ENCODE measurements at places on chromosomes 7 and 10.
A peak's percentile ranks its signal among the peaks of the same experiment; 100 is the strongest.

- H3K36me3 ChIP-seq = no peaks in the 10 kb centered on the region
- no peak for DNase-seq
- no peaks in the 10 kb centered on the region for H3K4me1 ChIP-seq
- no peak overlapping the region for H3K4me3 ChIP-seq
- H3K27me3 ChIP-seq = no peaks in the 10 kb centered on the region
These were observed 78.7 kb upstream of the PPP2R2D start for GRCh38 chr10:131822013-131822691.

GRCh38 chr7:1640376-1641172 is 29.5 kb upstream of the ELFN1 start:
- H3K27ac ChIP-seq = no peak overlapping the region
- H3K27me3 ChIP-seq = peaks cover 13% of the 10 kb centered on the region
- H3K36me3 ChIP-seq = no peaks in the 10 kb centered on the region
- H3K4me3 ChIP-seq = no peak overlapping the region
- H3K4me1 ChIP-seq = no peaks in the 10 kb centered on the region
- no peak for DNase-seq

DNA sequence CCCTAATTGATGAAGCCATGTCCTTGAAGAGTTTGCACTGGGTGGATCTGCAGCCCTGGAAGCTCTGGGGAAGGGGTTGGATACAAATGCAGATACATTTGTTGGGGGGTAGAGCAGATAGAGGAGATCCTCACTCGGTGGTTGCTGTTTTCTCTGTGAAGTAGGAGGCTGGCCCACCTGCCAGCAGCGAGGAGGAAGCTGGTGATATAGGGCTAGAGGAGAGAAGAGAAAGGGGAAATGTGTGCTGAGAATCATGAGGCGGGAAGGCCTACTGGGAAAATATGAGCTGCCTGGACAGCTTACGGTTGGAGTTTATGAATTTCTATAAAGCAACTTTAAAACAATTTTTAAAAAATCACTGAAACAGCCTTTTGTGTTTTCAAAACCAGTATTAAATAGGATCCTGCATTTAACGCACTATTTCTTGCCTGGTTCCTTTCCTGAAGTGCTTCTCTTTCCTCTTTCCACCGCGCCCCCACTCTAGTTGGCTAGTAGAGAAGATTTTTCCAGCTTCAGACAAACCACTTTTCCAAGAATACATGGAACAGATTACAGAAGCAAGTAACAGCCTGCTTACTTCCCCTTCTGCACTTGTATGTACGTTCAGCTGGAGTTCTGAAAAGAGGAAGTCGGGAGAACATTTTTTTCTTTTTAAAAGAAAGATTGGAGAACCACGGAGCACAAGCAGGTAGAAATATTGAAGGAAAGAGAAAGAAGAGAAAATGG is 100.6 kb upstream of the GLCCI1 start:
- DNase-seq = no peak
- H3K27ac ChIP-seq = no peak overlapping the region
- H3K4me1 ChIP-seq = peaks cover 4% of the 10 kb centered on the region

DNA sequence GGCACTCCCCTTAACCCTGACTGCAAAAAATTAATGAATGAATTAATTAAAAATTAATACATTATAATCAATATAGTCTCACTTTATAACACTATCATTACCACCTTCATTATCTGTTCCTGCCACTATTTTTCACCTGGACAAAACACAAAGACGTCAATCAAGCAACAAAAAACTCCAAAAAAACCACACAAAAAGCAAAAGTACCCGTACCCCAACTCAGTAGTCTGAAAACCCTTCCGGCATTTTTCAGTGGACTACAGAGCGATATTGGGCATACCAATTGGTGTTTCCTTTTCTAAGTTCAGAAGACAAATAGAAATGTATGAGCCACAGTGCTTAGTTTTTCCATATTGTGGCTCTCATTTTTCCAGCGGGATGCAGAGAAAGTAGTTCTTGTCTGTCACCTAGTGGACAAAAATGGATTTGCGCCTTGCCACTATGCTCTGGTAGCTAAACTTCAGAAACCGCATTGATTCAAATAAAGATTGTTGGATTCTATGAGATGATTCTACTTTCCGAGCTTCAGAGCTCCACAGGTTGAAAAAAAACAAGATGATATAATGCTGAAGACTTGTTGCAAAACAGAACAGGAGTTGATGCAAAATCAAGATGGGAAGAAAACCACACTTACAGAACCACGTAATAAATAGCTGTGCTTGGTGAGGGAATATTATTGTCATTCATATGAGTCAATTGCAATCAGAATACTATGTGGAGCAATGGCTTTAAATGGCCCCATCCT is 50.6 kb upstream of the ITGB1 start:
- peaks cover 6% of the 10 kb centered on the region for H3K27me3 ChIP-seq
- H3K36me3 ChIP-seq = no peaks in the 10 kb centered on the region
- H3K27ac ChIP-seq = no peak overlapping the region

GRCh38 chr7:146115851-146116520 is 615 bp upstream of the CNTNAP2 start:
- peaks cover 26% of the 10 kb centered on the region for H3K27me3 ChIP-seq
- DNase-seq = no peak
- peaks cover 11% of the 10 kb centered on the region for H3K4me1 ChIP-seq
- H3K4me3 ChIP-seq = peak overlapping the region; percentile 55

All from activated B cell treated with CpG ODN at 0.5 μM for 24 hours (primary cell).